ENCODE measurements at places on chromosomes 5 and 9. TPM values are rescaled to one million over a fixed set of nuclear protein-coding genes. Genes with fewer than 3 reads are reported as not detected.
A peak's percentile ranks its signal among the peaks of the same experiment; 100 is the strongest.

DNA sequence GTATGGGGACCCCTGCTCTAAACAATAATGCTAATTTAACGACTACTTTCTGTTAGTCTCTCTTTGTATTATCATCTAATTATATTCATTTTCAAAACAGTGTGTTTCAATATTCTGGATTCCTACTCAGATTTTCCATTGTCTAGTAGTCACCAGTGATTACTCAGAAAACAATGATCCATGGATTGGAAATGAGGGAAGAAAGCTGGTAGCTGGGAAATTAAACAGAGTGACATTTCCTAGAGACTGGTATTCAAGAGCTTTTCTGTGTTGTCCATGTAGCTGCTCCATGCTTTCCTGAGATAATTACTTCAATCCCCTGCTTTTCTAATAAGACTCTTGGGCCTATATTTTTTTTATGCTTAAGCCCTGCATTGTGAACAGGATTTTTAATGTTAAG is 1862.1 kb upstream of the C9orf72 start:
- DNase-seq: no peak

DNA sequence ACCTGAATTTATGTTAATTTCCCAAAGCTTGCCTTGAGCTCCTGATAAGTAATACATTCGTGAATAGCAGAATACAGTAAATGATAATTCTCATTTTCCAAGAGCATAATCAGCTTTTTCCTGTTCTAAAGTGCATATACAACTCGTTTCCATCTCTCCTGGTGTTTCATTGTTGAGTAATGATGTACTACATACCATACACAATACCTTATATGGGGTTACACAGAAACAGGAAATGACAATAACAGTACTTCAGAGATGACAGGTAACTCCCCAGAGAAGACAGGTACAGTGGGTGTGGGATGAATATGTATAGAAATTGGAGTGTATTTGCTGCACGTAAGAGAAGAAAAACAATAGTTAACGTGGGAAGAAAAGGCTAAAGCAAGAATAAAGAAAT is 287.1 kb downstream of the TENT4A start:
- no peak for DNase-seq

DNA sequence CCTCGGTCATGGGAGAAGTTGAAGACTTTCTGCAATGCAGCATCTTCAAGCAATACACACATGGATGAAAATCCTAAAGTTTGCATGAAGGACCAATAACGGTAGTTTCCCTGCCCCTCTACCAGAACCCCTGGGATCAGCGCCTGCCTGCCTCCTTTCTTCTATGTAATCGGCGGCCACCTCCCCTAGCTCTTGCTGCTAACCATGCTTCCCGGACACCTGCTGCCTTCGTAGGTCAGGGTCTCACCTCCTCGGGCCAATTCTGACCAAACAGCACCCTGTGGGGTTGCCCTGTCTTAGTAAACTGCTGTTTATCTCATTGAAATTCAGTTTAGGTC is 388 bp upstream of the MED10 start:
- no peak for DNase-seq

DNA sequence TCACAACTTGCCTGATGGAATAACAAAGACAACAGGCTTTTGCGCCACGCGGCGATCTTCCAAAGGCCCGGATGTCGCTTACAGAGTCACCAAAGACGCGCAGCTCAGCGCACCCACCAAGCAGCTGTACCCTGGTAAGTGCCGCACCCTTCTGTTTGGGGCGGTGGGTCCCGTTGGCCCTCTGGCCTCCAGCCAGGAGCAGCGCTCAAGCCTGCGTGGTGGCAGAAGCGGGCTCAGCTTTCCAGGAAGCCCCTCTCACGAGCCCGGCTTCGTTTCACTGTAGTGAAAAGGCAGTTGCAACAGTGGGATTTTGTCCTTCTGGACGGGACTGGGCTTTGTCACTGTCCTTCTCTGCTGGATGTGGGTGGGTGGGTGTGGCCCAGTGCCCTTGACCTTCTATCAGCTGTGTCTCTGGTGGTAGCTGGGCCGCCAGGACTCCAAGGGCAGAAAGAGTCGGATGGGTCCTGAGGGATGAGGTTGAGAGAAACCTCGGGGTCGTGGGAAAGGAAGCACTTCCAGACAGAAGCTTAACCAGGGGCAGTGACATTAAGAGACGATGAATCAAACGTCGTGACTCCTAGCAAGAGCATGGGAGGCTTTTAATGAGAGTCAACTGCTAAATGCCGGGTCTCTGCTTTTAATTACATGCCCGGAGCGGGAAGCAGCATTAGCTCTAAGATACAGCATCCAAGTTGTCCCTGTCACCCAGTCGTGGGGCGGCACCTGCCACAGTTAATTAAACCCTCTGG is 49.5 kb downstream of the COL5A1 start:
- DNase-seq: peak; percentile 75

DNA sequence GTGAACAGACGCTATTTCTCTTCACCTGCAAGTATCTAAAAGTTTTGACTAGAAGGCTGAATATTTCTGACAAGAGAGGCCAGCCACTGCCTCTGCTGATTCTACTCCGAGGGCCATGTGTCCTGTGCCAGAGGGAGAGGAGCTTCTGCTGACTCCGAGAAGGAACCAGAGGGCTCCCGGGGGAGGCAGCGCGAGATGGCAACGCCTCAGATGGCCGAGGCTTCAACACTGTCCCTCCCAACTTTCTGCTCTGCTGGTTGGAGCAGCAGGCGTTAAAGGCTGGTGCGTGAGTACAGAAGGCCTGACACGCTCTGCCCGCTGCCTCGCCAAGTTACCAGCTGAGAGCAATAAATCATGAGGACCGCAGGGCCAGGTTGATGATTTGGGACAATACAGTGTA is 178.8 kb downstream of the GAPVD1 start:
- no peak for DNase-seq

- DNase-seq: no peak
These were observed 164.0 kb upstream of the ZNF608 start for GRCh38 chr5:124910354-124911016.

DNA sequence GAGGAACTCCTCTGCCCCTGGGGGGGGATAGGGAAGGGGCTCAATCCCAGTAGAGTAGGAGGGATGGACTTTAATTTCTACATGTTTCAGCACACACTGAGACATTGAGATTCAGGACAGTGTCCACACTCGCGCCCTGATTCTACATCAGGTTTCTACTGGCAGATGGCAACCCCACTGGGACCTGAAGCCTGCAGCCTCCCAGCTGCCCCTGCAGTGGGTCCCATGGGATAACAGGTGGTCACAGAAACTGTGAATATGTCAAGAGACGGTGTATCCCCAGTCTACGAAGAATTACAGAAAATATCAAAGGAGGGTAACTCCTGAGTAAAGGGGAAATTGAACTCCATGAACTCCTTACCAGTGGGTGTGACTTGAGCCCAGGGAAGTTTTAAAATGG is 2.4 kb upstream of the TERT start:
- no peak for DNase-seq

DNA sequence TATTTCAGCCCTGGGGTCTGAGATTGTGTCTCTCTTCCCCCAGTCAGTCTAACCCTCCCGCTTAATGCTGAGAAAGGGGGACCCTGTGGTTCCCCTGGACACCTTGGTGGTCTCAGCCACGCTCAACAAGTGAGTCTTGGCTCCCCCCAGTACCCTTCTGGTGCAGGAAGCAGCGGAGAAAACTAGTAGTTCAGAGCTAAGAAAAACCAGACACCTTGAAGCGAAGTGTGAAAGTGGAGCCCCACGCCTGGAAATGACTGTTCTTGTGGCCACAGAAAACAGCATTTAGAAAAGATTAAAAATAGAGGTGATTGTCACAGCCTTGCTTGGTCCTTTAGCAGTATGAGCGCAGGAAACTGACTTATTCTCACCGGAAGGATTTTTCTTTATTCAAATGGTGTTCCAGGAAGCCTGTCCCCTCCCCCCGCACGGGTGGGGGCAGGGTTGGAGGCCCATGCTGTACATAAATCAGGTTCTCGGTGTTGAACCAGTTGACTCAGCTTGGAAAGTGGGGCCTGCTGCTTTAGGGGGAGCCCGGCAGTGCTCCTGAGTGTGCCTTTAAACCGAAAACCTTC is 8.1 kb downstream of the ARPC5L start:
- no peak for DNase-seq

DNA sequence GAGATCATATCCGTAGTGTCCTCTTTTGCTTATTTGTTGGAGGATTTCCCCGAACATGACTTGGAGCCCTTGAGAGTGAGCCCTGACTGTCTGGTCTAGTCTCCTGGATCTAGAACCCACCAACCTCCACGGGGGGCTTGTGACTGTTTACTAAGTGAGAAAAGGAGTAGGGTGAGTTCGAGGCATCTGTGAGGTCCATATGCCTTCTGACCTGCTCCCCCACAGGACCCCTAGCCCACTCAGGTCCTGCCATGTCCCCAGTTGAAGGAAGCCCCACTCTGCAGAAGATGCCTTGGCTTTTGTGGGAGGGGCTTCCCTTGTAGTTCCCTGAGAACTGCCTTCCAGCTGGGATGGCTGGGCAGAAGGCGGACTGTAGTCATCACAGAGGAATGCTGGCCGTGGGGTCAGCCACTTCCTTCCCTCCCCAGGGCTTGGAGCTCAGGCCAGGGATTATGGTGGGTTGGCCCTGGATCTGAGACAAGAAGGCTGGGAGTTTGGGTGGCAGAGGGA is 7.0 kb upstream of the IRF1 start:
- no peak for DNase-seq

DNA sequence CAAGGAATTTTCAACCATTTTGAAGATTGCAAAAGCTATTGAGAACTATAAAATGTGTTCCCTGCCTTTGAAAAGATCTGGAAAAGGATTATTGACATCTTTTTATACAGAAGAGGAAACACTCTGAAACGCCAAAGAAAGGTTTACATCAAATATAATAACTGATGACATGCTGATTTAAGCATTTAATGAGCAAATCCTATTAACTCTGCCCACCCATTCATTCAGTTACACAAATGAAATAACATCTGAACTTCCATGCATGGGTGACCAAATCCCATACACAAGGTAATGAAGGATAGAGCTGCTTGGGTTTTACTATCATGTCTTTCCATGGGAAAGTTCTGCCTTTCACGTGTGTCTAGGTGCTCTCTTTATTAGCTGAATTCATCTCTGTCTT is 589.4 kb upstream of the WWC1 start:
- no peak for DNase-seq

DNA sequence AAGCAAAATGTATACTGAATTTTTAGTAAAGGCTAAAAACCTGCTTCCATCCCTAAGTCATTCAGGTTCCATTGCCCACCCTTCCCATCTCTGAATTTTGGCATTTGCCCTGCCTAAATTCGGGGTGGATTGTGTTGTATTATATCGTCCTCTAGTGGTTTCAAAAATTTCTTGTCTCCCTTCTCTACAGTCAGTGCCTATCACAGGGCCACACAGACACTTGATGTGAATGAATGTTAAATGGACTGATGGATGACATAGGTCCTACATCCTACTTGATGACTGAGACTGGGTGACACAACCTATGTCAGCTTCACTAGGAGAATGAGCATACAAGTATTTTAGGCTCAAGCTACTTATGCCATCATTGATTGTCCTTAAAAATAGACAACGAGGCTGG is 45.6 kb upstream of the SLC30A5 start:
- no peak for DNase-seq

DNA sequence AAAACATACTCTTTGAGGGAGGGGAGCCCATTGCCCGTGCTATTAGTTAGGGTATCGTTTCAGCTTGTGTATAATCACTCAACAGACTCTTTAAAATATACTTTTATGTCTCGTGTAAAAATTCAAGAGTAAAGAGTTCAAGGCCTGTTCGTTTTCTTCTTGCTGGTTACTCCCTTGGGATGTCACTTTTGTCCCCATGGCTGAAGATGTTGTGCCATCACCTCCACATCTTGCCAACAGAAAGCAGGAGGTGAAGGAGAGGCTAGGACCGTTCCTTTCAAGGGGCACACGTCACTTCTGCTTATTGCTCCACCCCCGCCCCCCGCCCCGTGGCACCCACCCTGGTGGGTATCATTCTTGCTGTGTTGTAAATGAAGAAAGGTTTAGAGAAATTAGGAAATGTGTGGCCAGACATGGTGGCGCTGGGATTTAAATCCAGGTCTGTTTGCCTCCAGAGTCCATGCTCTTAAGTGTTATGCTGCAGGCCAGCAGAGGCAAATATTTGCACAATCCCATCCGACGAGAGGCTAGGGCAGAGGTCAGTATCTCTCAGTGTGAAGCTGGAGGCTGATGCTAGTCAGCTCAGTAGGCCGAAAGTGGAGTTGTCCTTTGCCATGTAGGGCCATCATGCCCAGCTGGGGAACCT is 3.0 kb downstream of the MLANA start:
- DNase-seq: no peak

DNA sequence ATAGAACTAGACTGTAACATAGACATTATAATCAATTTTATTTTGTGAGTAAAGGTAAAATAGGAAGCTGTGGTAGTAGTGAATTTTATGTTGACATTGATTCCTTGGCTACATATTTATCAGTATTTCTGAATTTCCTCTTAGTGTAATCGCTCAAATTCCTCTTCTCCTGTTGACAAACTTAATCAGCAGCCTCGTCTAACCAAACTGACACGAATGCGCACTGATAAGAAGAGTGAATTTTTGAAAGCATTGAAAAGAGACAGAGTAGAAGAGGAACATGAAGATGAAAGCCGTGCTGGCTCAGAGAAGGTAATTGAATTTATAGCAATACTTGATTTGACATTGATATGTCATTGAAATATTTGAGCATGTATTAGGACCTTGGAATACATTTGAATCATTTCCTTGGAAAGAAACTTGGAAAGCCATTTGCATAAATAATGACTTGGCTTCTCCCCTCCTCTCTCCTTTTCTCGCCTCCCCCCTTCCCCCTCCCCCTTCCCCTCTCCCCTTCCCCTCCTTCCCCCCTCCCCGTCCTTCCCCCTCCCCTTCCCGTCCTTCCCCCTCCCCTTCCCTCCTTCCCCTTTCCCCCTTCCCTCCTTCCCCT is 75.5 kb downstream of the GPBP1 start:
- no peak for DNase-seq

- no peak for DNase-seq
These were observed 730.1 kb downstream of the NR2F1-AS1 start for GRCh38 chr5:92850886-92851285.

Gene ARHGEF37
- total RNA-seq: 32.2 TPM

Gene DPH7
- total RNA-seq: 17.2 TPM

Gene GRM6
- not detected for total RNA-seq

Gene TMC1
- total RNA-seq: not detected

Gene ANKRD20A1
- 1.7 TPM for total RNA-seq

Gene CEL
- 7.7 TPM for total RNA-seq
